HS-27A (cell line): ENCODE measurements at places on chromosomes 4 and X.

GRCh38 chrX:30301963-30302362 is 7.2 kb downstream of the NR0B1 start:
- DNase-seq = no peak

DNA sequence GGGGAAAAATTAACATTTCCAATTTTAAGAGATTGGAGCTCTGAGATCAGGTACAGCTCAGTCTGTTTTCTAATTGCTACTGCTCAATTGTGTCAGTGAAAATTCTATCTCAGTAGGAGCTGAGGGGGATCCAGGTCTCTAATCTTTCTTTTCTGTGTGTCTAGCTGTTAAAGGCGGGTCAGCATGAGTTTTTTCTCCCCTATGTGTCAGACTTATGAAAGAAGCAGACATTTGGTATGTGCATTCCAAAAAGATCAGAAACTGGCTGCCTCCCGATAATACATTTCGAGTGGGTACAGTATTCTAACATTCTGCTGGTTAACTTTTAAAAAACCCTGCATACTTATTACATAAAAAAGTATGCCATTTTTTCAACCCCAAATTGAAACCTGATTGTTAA is 72.4 kb downstream of the PCDH7 start:
- no peak for DNase-seq

- peak; percentile 9 for DNase-seq
Observed at GRCh38 chr4:121829511-121829910, 5.8 kb upstream of the CCNA2 start.

- no peak for DNase-seq
Observed at GRCh38 chr4:5381961-5382441, 326.4 kb downstream of the EVC2 start.

DNA sequence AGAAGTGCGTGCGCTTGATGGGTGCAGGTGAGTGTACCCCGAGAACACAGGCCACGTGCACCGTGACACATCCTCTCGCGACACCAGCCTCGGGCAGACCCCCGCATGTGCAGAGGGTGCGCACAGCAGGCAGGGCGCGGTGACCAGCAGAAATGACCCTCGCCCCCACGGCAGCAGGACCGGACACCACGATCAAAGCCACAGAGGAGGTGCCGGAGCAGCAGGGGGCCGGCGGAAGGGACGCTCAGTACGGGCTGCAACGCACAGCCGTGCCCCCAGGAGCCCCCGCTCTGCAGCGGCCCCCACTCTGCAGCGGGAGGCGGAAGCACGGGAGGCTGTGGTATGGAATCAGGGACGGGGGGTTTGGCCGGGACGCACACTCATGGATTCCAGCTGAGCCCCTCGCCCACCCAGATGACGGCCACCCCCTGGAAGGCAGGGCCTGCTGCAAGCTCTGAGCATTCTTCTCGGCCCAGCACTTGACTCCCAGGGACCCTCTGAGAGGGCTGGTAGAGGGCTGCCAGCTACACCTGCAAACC is 17.1 kb downstream of the PPP2R3B start:
- DNase-seq = no peak

DNA sequence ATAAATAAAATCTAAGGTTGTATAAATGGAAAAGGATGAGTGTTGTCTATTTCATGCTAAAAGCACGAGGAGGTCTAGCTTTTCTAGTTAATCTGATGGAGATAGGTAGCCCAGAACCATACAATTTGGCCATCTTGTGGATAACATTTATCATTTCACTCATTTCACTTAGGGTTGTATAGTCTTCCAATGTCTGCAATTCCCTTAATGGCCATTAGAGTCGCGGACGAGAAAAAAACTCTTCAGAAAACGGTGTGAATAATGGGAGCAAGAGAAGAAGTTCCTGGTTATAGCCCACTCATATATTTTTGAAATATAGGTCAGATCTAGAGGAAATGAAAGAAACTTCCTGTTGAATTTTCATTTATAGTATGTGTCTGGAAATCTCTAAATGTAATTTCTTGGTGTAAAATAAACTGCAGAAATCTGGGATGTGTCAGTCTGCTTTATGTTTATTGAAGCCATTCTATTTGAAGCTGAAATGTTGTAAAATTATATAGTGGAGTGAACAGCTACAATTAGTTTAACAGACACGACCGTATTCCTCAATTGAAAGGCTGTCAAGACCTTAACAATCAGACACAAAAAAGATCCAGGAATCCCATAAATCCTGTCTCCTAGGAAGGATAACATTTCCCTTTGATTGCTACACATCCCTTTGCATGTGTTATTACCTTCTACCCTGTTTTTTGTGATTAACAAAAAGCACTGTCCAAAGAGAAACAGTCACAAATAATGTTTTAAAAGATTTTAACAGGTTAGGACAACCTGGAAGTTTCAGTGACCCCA is 47.7 kb upstream of the MGST2 start:
- DNase-seq = no peak

- DNase-seq = no peak
Observed at GRCh38 chrX:131330735-131331134, 41.6 kb upstream of the IGSF1 start.

GRCh38 chrX:110081320-110081719 is 78.4 kb downstream of the TMEM164 start:
- no peak for DNase-seq

- no peak for DNase-seq
Observed at GRCh38 chr4:136441629-136442282, 1090.5 kb downstream of the PCDH18 start.

DNA sequence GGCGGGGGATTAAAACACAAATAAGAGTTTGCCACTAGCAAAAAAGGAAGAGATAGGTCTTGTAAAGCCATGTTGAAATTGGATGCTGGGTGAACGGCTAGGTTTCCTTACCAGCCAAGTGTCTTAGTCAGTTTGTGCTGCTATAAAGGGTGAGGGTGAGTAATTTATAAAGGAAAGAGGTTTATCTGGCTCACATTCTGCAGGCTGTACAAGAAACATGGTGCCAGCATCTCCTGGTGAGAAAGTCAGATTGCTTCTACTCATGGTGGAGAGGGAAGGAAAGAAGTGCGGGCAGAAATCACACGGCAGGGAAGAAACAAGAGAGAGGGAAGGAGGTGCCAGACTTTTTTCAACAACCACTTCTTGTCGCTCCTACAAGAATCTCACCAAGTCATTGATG is 507.5 kb downstream of the SPOCK3 start:
- DNase-seq = no peak

- DNase-seq = no peak
Observed at GRCh38 chrX:128458888-128459287, 406.7 kb upstream of the ACTRT1 start.

GRCh38 chr4:80196922-80197573 is at the start of gene PRDM8:
Gene PRDM8 (plus strand): TSS chr4:80197503. CDS start chr4:80200081, 2,578 bp downstream.
- no peak for DNase-seq
